Activated CD8-positive, alpha-beta memory T cell treated with anti-CD3 and anti-CD28 coated beads for 48 hours (primary cell): ENCODE measurements at places on chromosomes 2 and 18.

- DNase-seq = no peak
Observed at GRCh38 chr18:4587204-4587603, 132.1 kb upstream of the DLGAP1 start.

DNA sequence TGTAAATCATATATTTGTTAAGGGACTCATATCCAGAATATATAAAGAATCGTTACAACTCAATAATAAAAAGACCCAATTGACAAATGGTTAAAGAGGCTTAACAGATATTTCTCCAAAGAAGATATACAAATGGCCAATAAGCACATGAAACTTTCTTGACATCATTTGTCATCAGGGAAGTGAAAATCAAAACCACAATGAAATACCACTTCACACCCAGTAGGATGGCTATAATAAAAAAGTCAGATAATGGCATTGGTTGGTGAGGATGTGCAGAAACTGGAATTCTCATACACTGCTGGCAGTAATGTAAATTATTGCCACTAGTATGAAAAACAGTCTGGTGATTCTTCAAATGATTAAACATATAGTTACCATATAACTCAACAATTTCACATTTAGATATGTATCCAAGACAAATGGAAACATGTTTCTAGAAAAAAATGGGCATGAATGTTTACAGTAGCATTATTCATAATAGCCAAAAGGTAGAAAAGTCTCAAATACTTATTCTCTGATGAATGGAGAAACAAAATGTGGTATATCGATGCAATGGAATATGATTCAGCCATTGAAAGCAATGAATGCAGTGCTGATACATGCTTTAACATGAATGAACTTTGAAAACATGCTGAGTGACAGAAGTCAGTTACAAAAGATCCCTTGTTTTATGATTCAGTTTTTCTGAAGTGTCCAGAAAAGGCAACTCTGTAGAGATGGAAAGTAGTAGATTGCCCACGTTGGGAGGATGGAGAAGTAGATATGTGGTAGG lies 304.6 kb upstream of the ZEB2 start:
- no peak for DNase-seq

DNA sequence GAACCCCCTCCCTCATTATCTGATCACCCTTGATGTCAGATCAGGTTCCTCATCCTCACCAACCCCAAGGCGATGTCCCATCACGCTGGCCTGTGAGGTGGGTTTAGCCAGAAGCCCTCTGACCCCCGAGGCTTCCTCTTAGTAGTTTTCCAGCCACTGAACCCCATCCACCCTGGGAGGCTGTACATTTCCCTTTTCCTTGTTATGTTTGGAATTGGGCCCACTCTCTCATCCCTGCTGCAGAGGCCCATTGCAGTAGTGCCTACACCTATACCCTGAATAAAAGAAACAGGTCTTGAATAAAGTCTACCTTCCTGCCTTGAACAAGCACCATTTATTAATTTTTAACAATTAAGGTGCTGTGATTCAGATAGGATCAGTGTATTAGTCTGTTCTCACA lies 80.1 kb downstream of the NCAPH start:
- no peak for DNase-seq

DNA sequence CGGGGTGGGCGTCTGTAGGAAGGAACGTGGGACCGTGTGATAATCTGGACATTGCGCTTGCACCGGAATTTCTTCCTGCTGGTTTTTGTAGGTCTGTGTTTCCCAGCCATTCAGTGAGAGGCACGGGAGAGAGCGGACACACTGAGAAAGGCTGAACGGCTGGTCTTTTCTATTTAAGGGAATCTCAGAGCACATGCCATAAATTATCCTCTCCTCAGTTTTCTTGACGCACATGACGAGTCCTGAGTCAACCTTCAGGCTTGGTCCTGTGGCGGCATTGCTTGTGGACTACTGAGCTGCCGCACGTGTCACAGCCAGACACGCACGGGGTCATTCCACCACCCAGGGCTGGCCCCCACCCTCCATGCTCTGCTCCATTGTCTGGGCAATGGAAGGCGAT lies 519.3 kb upstream of the ID2 start:
- DNase-seq = no peak

- no peak for DNase-seq
Observed at GRCh38 chr2:65407240-65407639, 25.2 kb downstream of the SPRED2 start.

GRCh38 chr2:105834931-105835330 lies 90.2 kb downstream of the NCK2 start:
- no peak for DNase-seq

DNA sequence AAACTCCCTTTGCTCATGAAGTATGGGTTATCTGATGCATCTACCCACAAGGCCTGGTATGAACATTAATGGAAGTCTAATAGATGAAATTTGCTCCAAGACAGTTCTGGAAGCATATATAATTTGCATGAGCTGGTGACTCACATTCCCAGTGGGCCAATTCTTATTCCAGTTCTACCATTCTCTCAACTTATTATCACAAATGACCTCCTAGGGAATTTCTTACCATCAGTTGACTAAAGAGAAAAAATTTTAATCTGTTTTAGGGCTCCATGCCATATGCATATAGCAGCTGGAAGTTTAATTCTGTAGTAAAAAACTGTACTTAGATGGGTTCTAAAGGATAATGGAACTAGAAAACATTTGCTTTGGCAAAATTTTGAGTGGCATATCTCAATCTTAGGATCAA lies 165.2 kb upstream of the COL3A1 start:
- DNase-seq = no peak

- DNase-seq = no peak
Observed at GRCh38 chr18:43876286-43876685, 599.0 kb upstream of the SYT4 start.
